ENCODE measurements at places on chromosomes 5 and 9. TPM values are rescaled to one million over a fixed set of nuclear protein-coding genes. Genes with fewer than 3 reads are reported as not detected.

The RIMOC1 gene
- total RNA-seq: 20.4 TPM

The GPRIN1 gene
- 4.3 TPM for total RNA-seq

The CRB2 gene
- total RNA-seq: not detected

The TRAF1 gene
- total RNA-seq: 0.38 TPM

The PTPN3 gene
- total RNA-seq: 1.3 TPM

The ENC1 gene
- 15.3 TPM for total RNA-seq

The CXCL14 gene
- 1.3 TPM for total RNA-seq

The EQTN gene
- not detected for total RNA-seq

The FAM153A gene
- not detected for total RNA-seq

DNA sequence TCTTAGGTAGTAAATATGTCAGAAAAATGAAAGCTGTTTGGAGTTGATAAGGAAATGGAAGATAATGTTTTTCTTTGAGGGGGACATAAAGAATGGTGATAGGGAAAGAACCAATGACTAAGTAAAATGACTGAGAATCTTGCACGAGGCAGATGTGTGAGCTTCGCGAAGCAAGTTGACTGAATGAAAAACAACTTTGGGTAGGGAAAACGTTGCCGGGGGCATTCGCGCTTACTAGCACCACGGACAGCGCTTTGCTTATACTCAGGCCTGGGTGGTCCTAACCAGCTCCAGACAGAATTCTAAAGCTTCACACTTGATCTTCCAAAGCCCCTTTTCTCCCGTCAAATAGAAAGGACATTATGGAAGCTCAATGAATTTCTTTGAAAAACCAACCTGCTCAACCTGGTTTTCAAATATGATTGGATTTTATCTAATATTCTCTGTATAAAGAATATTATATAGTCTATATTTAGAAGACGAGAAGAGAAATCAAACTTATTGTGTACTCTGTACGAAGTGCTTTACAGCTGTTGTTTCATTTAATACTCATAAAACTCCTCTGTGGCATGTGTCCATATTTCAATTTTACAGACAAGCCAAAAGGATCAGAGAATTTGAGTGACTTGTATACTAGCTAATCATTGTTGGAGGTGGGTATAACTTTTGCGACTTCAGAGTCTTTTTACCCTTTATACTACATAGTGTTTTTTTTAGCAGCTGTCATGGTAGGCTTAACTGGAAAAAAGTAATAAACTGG is 1.9 kb upstream of the CDKN2B start:
- DNase-seq: peak; percentile 56

GRCh38 chr5:14415024-14415697 is 166.4 kb upstream of the OTULINL start:
- DNase-seq: no peak

- DNase-seq: peak; percentile 37
Measured at GRCh38 chr5:5316334-5316733, 106.1 kb upstream of the ICE1 start.

DNA sequence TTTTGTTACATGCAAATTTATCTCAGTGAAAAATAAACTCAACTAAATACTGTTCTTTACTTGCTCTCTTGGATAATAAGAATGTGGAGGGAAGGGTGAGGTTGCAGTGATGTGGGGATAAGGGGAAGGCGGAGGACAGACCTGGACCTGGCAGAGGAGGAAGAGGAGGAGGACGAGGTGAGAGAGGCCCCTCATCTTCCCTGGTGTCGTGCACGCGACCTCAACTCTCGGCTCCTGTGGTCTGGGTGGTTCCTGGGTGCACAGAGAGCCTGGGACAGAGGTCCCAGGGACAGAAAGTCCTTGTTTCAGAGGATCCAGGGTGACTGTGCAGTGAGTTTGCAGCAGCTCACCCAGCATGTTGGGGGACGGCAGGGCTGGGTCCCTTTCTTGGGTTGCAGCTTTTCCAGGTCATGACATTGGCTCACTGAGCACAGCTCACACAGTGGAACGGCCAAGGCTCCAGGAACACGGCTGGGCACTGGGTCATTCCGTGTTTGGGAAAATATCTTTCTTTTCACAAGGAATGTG is 37.7 kb upstream of the LPCAT1 start:
- no peak for DNase-seq

- peak; percentile 38 for DNase-seq
Measured at GRCh38 chr5:155004138-155004744, 9.3 kb upstream of the KIF4B start.

- DNase-seq: peak; percentile 5
Measured at GRCh38 chr5:57653636-57654290, 171.2 kb upstream of the ACTBL2 start.

- no peak for DNase-seq
Measured at GRCh38 chr5:174723315-174723978, 935 bp upstream of the MSX2 start.

GRCh38 chr5:149170299-149170698 is 29.0 kb downstream of the ABLIM3 start:
- DNase-seq: no peak

DNA sequence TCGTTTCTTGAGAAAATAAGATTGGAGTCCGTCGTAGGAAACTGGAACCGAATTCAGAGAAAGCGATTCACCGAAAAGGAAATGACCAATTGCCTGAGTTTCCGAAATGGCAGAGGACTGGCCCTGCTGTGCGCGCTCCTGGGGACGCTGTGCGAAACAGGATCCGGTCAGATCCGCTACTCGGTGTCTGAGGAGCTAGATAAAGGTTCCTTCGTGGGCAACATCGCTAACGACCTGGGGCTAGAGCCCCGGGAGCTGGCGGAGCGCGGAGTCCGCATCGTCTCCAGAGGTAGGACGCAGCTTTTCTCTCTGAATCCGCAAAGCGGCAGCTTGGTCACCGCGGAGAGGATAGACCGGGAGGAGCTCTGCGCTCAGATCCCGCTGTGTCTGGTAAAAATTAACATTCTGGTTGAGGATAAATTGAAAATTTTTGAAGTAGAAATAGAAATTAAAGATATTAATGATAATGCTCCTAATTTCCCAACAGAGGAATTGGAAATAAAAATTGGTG is 379 bp downstream of the PCDHGA3 start:
- no peak for DNase-seq

DNA sequence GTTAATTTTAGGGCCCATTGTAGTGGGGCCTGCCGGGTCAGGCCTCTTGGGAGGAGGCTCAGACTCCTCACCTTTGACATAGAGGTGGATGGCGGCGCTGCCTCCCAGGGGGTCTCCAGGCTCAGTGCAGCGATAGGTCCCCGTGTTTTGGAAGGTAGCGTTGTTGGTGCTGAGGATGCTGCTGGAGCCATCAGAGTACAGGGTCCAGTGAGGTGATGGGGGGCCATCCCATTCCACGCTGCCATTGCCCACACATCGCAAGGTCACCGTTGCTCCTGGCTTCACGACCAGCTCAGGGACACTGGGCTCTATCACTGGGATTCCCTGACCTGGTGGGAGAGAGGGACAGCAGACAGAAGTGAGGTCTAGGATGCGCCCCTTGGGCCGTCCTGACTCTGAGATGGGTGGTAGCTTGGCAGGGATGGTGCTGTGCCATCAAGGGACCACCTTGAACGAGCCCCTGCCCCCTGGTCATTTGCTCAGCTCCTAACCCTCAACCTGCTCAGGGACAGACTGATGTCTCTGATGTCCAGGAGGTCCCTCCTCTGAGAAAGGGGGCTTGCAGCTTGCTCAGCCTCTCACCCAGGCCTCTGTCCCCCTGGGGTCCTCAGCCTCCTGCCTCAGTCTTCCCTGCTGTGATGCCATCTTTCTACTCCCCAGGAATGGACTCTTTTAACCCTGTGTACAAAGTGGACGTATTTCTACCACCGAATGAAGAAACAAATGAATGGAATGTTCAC is 5.5 kb downstream of the CSF1R start:
- no peak for DNase-seq

DNA sequence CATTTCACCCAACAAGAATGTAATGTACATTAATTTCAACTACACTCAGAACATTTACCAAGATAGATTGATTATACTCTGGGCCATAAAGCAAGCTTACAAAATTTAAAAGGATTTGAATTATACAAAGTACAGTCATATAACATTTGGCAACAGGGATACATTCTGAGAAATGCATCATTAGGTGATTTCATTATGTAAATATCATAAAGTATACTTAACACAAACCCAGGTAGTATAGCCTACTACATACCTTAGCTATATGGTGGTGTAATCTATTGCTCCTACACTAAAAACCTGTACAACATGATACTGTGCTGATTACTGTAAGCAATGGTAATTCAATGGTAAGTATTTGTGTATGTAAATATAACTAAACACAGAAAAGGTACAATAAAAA is 202.9 kb downstream of the MPDZ start:
- DNase-seq: no peak

GRCh38 chr5:40653221-40654022 is 26.3 kb upstream of the PTGER4 start:
- no peak for DNase-seq

DNA sequence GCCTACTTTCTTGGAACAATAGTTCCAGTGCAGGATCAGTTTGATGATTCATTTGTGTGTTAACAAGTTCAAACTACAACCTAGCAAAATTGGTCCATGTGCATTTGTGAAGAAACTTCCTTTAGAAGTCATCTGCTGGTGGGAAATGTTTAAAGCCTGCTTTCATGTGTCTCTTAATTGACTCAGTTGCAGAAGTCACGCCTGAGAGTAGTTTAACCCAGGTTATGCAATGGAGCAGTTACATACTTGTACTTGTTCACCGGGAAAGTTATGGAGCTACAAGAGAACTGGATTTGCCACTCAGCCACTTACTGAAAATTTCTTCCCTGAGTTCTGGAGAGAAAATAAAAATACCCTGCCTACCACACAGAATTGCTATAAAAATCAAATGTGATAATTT is 1397.8 kb downstream of the PTPRD start:
- DNase-seq: no peak

GRCh38 chr5:145141534-145141933 is 693.6 kb downstream of the PRELID2 start:
- no peak for DNase-seq

GRCh38 chr9:12368569-12368968 is 324.6 kb upstream of the TYRP1 start:
- no peak for DNase-seq

GRCh38 chr9:116288658-116289057 is 135.1 kb downstream of the PAPPA start:
- DNase-seq: peak; percentile 99

DNA sequence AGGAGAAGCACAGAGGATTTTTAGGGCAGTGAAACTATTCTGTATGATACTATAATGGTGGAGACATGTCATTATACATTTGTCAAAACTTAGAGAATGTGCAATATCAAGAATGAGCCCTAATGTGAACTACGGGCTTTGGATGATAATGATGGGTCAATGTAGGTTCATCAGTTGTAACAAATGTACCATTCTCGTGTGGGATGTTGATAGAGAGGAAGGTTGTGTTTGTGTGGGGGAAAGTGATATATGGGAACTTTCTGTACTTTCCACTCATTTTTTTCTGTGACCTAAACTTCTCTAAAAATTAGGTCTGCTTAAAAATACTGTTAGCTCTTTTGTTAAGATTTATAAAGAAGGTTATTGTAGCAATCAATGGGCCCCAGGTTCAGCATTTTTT is 138.9 kb downstream of the SPATA31D1 start:
- DNase-seq: no peak

GRCh38 chr5:59319250-59319649 is 574.3 kb downstream of the PDE4D start:
- DNase-seq: no peak

- DNase-seq: no peak
Measured at GRCh38 chr5:54344653-54345052, 34.3 kb upstream of the ARL15 start.

GRCh38 chr5:95746194-95746593 is 15.1 kb downstream of the RHOBTB3 start:
- DNase-seq: no peak

DNA sequence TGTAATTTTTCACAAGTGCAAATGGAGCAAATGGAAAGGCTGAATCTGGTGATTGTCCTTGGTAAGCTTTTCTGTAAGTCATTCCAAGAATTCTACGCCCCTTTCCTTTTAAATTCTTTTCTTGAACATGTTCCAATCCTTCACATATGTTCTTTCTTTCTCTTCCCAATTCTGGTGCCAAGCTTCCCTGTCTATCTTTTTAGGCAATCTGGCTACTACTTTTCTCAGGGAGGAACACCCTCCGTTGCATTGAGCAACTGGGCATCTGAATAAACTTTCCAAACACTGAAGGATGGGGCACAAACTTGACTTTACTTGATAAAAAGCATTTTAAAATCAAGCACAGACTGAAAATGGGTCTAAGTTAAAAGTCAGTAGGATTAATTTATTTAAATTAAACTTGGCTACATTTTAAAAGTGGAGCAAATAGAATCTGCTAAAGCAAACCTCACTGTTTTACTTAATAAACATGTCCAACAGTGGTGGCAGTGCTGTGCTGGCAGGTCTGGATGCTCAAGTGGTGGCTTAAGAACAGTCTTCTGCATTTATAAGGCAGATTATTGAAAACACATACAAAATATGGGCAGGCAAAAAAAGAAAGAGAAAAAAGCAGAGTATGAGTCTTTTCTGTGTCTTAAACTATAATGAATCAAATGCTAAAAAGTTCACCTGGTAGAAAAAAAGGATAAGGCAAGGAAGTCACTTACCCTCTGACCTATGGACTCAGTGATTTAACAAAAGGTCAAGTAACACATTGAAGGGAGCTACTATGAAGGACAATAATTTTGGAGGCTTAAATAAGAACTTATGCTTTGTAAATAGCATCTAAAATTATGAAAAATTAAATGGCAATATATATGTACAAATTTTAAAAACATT is 5.4 kb downstream of the ELL2 start:
- peak; percentile 48 for DNase-seq

DNA sequence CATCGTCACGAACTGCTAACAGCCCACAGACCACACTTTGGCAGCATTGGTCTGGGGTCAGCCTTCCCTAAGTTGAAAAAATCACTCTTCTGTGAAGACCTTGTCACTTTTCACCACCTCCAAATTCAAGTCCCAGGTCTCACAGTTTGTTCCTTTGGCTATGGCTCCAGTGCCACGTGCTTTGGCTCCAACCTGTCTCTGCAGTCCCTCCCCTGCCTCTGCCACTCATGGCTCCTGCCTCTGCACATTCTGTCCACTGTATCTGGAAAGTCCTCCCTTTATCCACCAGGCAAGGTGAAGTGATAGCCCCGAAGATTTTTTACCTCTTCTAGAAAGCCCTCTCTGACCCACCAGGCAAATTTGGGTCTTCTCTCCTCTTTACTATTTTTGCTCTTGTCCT is 5.3 kb downstream of the CKMT2 start:
- no peak for DNase-seq

- no peak for DNase-seq
Measured at GRCh38 chr5:24923400-24923799, 278.6 kb upstream of the CDH10 start.

DNA sequence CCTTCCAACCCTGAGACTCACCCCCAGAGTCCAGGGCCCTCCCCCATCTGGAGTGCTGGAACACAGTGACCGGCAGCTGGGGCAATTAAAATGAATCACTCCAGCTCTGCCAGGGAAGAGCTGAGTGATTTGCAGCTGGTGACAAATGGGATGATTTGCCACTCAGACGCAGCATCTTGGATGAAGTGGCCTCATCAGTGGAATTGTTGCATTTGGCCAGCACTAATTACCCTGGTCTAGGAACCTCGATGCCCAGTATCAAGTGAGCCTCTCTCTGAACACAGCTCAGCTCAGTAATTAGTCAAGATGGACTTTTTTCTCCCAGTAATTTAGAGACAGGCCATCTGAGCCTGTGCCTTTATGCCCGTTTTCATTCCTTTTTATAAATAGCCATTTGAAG is 259.5 kb downstream of the GRIA1 start:
- peak; percentile 44 for DNase-seq

- DNase-seq: no peak
Measured at GRCh38 chr5:156379206-156379605, 52.2 kb downstream of the SGCD start.
